ENCODE measurements at places on chromosomes 5 and 9.
A peak's percentile ranks its signal among the peaks of the same experiment; 100 is the strongest.

GRCh38 chr9:128927731-128928411 is 7.1 kb downstream of the PHYHD1 start:
- no peaks in the 10 kb centered on the region for H3K27me3 ChIP-seq
- H3K36me3 ChIP-seq = no peaks in the 10 kb centered on the region
- DNase-seq = no peak
- peaks cover 17% of the 10 kb centered on the region for H3K4me1 ChIP-seq
- H3K4me3 ChIP-seq = no peak overlapping the region
- no peak overlapping the region for H3K27ac ChIP-seq

GRCh38 chr5:78320401-78320800 is 25.9 kb upstream of the AP3B1 start:
- no peaks in the 10 kb centered on the region for H3K27me3 ChIP-seq
- no peaks in the 10 kb centered on the region for H3K36me3 ChIP-seq
- peak; percentile 15 for DNase-seq
- no peak overlapping the region for H3K4me3 ChIP-seq

GRCh38 chr5:164687391-164687790 is 1182.0 kb downstream of the MAT2B start:
- H3K4me1 ChIP-seq = no peaks in the 10 kb centered on the region
- no peaks in the 10 kb centered on the region for H3K36me3 ChIP-seq
- no peak overlapping the region for H3K4me3 ChIP-seq
- no peak for DNase-seq
- no peaks in the 10 kb centered on the region for H3K27me3 ChIP-seq
- H3K27ac ChIP-seq = no peak overlapping the region

GRCh38 chr9:90137801-90138200 is 504.8 kb downstream of the DIRAS2 start:
- H3K4me1 ChIP-seq = no peaks in the 10 kb centered on the region
- H3K27ac ChIP-seq = no peak overlapping the region
- peaks cover 9% of the 10 kb centered on the region for H3K27me3 ChIP-seq
- H3K36me3 ChIP-seq = no peaks in the 10 kb centered on the region
- no peak overlapping the region for H3K4me3 ChIP-seq

DNA sequence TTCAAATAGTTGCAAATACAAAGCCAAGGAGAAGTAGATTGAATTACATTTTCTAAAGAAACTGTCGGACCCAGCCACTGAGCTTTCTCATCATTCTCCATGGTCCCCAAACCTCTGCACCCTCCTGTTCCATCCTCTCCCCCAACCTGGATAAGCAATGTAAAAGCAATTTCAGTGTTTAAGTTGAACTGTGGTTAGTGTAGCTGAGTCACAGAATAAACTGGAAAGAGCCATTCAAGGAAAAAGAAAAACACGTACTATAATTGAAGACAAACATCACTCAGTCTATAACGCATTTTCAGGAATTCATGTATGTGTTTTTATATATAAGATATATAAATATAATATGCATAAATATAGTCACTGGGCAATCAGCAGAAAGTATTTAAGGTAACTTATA is 54.1 kb upstream of the TMEM161B start:
- no peaks in the 10 kb centered on the region for H3K4me1 ChIP-seq
- no peak overlapping the region for H3K27ac ChIP-seq
- no peaks in the 10 kb centered on the region for H3K27me3 ChIP-seq
- H3K36me3 ChIP-seq = no peaks in the 10 kb centered on the region

DNA sequence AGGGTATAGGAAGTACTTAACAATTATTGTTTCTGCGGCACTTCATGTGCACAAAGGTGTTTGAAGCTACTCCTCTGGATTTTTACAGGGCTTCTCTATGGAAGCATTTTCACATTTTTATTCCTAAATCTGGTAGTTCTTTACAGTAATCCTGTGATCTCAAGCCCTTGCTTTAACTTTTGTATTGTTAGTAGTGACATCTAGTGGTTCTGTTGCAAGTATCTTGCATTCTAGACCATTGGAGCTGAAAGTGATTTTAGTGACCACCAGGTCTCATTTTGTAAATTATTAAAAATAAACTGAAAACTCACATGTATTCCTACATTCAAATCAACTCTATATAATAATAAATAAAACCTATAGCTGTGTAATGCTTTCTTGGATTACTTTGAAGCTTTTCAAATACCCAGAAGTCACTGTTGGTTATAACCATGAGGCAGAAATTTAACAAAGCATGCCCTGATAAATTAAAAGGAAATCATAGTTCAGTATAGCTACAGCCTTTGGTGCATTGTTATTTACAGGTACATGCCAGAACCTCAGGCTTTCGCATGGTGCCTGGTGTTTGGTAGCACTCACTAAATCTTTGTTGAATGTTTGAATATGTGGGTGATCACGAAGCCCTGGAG is 18.9 kb downstream of the RPS23 start:
- no peaks in the 10 kb centered on the region for H3K36me3 ChIP-seq
- H3K4me3 ChIP-seq = no peak overlapping the region
- no peak for DNase-seq
- no peak overlapping the region for H3K27ac ChIP-seq
- H3K27me3 ChIP-seq = no peaks in the 10 kb centered on the region

Measured in HepG2 (cell line).